ENCODE measurements at places on chromosomes 3 and 15.

GRCh38 chr3:177185035-177185574 lies 12.2 kb downstream of the TBL1XR1 start:
- no peak for DNase-seq

DNA sequence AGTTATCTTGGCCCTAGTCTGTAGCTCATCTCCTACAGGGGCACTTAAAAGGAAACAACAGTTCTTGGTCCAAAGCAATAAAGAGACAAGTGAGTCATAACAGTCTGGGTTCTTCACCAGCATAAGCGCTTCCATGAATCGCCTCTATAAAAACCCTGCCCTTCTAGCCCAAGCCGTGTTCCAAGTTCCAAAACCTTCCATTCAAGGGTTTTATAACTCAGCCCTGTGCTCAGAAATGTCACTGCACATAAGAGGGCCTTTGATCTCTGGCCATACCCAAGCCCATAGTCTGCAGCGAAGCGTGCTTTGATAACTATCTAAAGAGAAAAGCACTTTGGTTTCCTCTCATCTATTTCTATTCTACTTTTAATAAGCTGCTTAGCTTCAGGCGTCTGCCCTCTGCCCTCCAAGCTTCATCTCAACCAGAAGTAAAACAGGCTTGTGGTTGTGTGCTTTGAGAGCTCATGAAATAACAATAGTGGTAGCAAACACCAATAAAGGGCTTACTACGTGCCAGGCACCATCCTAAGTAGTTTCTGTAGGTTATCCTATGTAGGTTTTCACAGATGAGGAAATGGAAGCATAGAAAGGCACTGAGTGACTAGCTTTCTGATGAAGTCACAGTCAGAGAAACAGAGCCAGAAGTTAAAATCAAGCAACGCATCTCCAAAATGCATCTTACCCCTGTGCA lies 64.0 kb upstream of the AKAP13 start:
- DNase-seq, result no peak

DNA sequence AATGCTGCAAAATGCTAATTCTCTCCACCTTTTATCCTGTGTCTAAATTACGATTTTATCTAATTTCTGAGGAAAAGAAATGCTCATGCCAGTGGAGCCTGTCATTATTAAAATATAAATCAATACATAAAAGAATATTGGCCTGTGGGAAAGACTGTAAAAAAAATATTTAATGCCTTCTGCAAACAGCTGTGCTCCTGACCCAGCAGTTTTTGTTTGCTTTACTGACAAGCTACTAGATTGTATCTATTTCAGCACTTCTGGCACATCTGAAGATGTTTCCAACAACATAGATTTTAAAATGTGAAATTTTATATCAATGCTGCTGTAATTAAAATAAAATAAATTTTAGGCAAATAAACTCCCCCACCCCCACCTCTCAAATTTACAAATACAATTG lies 493.6 kb upstream of the AGTR1 start:
- DNase-seq, result no peak

DNA sequence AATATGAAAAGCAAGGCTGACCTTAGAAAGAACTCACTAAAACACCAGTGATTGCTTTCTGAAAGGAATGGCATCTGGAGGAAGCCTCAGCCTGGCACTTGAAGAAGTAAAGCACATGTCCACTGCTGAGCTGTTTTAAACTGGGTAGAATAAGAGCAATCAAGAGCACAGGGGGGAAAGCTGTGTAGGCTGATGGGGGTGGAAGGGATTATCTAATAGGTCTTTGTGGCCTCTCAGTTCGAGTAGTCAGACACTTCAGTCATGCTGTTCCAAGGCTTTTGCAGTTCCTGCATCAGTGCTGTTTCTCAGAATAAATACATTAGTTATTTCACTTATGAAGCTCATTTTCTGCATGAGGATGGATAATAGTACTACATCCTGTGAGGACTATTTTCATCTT lies 22.6 kb downstream of the CCDC191 start:
- no peak for DNase-seq

DNA sequence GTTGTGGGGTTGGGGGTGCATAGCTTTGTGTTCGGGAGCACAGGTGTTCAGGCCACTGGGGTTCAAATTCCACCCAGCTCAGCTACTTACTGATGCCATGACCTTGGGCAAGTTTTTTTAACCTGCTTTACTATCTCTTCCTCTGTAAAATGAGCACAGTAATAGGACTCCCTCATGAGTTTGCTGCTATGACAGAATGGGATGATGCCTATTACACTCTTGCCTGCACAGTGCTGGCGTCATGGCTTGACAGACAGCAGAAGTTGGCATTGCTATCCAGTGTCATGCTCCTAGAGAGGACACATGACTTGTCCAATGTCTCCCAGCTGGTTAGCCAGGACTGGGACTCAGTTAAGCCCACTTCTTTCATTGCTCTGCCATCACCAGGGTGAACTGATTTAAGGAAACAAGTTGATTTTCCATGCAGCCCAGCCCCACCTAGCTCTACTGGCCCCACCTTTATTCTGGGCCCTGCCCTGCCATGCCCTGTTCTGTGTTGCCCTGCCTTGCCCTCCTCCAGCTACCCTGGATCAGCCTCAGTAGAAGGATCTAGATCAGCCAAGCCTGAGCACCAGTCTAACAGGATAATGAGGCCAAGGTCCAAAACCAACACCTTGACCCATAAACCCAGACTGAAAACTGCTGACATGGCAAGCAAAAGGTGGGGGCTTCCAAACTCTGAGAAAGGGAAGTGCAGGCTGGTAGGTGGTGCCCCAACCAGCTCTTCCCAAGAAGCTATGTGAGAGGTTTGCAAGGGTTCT lies 155.8 kb upstream of the ATP11B start:
- no peak for DNase-seq

GRCh38 chr3:129001101-129001805 lies at the start of gene EFCC1:
Gene EFCC1, plus strand, starts transcription at chr3:129001304. Its CDS starts 325 bp downstream, at chr3:129001629.
- no peak for DNase-seq

DNA sequence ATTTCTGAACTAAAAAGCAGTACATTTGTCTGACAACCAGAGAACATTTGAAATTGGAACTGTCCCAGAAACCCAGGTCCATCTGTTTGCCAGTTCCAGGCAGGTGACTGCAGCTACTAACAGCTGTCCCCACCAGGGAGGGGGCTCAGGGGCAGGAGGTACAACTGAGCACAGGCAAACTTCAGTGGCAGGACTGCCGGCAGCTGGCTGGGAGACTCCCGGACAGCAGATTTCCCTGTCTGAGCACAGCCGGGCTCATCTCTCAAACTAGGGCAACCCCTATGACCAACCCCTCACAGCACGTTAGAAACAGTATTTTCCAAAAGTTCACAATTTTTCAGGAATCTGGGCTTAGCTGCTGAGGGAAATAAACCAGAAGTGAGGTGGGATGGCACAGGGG lies 88.8 kb downstream of the MEGF11 start:
- no peak for DNase-seq

GRCh38 chr15:54547491-54547890 lies 569.2 kb downstream of the UNC13C start:
- DNase-seq, result no peak

GRCh38 chr3:67995206-67995605 lies 340.8 kb upstream of the SUCLG2 start:
- DNase-seq, result no peak

DNA sequence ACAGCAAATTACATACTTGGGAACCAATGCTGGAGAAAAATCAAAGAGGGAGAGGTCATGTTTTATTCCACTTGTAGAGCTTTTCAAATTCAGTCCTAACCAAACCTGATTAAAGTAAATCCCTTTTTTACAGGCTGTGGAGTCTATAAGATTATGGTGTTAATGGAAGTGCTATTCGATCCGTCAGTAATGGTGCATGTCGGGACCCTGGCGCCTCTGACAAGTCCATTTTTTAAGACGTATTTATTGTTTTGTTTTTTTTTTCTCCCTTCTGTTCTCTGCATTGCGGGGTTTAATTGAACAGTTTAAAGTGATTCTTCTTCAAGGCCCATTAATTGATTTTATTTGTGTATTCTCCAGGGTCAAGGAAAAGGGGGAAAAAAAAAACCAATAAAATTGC lies 725.9 kb downstream of the TUSC7 start:
- DNase-seq, result no peak

GRCh38 chr3:37418357-37418756 lies 244.0 kb upstream of the LRRFIP2 start:
- no peak for DNase-seq

DNA sequence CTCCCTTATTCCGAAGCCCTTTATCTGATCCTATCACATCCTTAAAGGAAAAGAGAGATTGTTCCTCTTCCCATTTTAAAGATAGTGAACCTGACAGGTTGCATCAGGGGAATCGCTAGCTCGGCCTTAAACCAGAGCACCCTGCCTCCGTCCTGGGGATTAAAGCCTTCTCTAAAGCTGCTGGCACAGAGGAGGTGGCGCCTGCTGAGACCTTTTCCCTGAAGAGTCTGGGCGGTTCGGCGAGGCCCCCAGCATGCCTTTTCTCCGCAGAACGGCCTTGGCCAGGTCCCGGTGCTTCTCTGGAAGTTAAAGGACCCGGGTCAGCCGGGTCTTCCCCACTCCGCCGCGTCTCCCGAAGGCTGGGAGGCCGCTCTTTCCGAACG lies 593 bp downstream of the FAM219B start:
- DNase-seq, result peak; percentile 78

GRCh38 chr3:64023861-64024223 lies 548 bp upstream of the PSMD6 start:
- no peak for DNase-seq

DNA sequence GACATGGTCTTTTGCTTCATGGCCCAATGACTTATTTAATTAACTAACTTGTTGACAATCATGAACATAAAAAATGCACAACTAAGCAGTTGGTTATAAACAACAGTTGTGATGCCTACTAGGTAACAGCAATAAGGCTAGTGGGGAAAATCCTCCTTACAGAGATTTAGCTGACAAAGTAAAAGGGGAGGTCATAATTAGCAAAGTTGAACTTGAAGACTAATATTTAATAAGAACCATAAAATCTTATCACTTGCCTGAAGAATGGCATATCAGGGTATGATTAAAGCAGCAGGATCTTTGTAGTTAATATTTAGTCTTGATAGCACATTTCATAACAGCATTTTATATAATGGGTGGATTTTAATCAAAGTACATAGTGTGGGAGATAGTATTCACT lies 84.2 kb downstream of the MME start:
- peak; percentile 24 for DNase-seq

DNA sequence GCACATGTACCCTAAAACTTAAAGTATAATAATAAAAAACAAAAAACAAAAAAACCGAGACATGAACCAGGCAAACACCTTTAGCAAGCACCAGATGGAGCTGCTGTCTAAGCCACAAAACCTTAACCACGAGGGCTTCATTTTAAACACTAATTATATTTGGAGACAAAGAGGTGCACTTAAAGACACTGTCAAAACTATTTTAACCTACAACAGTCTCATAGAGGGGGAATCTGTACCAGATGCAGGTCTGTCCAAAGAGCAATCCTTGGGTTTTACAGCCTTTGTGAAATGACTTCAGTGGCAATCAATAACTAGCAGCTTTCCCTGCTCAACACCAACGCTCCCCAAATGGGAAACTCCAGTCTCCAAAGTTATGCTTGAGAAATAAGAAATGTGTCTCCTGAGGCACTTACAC lies 115.7 kb upstream of the TSPAN3 start:
- DNase-seq, result peak; percentile 55

DNA sequence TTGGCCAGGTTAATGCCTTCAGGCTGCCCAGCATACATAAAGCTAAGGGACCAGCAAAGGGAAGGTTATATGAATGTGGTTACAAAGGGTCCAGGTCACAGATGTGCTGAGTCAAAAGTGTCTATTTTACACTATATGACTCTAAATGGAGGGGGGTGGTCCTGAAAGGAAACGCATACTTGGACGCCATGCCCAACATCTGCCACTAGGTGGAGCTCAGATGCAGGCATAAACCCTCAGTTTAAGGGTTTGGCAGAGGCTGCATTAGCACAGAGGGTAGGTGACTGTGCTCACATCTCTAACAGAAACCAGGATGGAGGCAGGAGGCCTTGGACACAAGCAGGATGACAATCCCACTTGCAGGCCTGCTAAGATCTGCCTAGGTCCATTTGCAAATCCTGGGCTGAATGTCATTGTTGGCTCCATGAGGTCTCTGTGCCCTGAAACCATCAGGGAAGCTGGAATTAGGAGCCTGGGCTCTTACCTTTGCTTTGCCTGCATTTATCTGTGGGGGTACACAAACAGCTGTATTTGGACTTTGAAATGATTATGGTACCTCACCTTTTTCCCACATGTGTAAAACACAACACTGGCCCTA lies 55.8 kb downstream of the ZNF621 start:
- DNase-seq, result peak; percentile 60

GRCh38 chr3:57105585-57105984 lies 45.1 kb downstream of the SPATA12 start:
- DNase-seq, result no peak

GRCh38 chr3:80994085-80994665 lies 767.3 kb downstream of the GBE1 start:
- no peak for DNase-seq

- no peak for DNase-seq
These were observed 35.8 kb downstream of the PEAK1 start for GRCh38 chr15:77384086-77384485.

- no peak for DNase-seq
These were observed 100.3 kb downstream of the SMAD6 start for GRCh38 chr15:66802025-66803001.

DNA sequence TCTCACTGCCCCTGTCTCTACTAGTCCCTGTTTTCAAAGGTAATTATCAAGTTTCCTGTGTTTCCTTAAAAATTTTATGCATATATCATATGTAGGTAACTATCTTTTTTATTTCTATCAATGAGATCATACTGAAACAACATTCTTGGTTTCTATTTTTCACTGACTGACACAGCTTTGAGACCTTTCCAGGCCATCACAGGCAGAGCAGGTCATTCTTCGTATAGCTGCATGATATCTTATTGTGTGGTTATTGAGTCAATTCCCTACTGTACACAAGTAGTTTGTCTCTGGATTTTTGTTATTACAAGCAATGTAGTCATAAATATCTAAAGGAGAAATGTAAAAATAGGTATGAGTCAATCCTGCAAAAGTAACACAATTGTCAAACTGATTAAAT lies 169.6 kb downstream of the CFAP20DC start:
- DNase-seq, result no peak

- no peak for DNase-seq
These were observed 69.0 kb downstream of the COL6A5 start for GRCh38 chr3:130414457-130414856.

- no peak for DNase-seq
These were observed 328.5 kb upstream of the TLE3 start for GRCh38 chr15:70426096-70426821.

- no peak for DNase-seq
These were observed 41.3 kb upstream of the PRTG start for GRCh38 chr15:55784286-55784685.

GRCh38 chr15:80026754-80027153 lies 32.7 kb upstream of the ZFAND6 start:
- no peak for DNase-seq

DNA sequence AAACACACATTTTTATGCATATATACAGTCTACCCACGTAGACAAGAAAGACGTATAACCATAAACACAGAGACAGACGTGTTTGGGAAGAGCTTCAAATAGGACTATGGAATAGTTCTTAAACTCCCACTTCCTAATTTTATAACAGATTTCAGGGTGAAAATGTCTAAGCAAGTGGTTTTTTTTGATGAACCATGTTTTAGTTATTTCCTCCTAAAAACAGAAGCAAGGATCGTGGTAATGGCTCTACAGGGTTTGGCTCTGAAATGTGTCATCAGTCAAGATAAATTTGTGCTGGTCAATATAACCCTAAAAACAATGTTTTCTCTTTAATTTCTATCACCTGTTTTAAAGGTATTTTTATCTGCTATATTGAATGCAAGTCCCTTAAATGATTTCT lies 58.2 kb downstream of the FMN1 start:
- no peak for DNase-seq
